BJ (cell line): ENCODE measurements at places on chromosomes 12 and 14.

- DNase-seq: no peak
These were observed 17.5 kb upstream of the BEGAIN start for GRCh38 chr14:100604709-100605108.

GRCh38 chr14:34119107-34119858 lies 168.4 kb upstream of the EGLN3 start:
- no peak for DNase-seq

GRCh38 chr14:35398071-35398584 lies 6.4 kb downstream of the NFKBIA start:
- DNase-seq: no peak

GRCh38 chr12:7242176-7243101 lies 53.0 kb downstream of the PEX5 start:
- no peak for DNase-seq

GRCh38 chr12:59010941-59011340 lies 90.6 kb upstream of the LRIG3 start:
- DNase-seq: no peak

GRCh38 chr12:66964629-66965028 lies 285.8 kb upstream of the GRIP1 start:
- no peak for DNase-seq

DNA sequence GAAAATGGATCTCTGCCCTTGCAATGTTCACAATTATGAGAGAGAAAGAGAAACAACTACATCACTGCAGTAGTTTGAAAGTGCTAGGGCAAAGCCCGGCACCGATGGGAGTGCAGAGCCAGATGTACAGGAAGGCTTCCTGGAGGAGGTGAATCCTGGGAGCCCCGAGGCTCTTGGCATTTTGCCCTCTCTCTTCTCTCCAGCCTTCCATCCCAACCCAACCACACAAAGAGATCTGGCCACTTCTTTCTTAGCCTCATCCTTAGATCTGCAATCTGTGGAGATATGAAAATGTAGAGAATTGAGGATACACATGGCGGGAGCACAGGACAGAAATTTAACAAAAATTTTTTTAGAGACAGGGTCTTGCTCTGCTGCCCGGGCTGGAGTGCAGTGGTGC lies 3.3 kb upstream of the PAPLN start:
- no peak for DNase-seq

GRCh38 chr12:41917181-41917580 lies 227.5 kb downstream of the GXYLT1 start:
- no peak for DNase-seq

DNA sequence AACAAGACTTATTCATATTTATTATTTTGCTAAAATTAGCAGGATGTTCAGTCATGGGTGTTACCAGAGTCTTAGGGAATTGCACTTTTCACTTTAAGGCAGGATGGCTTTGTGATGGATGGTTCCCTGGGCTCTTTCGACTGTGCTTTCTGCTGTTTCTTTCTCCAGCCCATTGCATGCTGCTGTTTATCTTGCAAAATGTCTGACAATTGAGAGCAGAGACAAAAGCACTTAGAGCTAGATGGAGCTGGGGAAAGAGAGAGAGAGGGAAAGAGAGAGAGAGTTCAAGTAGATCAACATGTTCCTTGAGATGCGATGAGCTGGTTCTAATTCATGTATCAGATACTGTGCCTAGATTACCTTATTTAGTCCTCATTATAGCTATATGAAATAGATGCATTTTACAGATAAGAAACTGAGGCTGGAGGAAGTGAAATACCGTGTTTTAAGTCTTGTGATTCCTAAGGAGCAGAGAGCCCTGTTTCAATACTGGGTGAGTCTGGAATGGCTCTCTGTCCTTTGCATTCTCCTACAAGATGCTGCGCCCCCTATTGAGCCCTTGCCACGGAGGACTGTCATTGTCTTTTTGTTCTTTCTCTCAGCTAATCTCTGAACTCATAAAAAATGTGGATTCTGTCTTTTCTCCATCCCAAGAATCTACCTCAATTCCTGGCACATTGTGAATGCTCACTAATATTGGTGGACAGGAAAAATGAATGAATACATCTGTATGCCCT lies 227.9 kb downstream of the ALG10B start:
- no peak for DNase-seq

DNA sequence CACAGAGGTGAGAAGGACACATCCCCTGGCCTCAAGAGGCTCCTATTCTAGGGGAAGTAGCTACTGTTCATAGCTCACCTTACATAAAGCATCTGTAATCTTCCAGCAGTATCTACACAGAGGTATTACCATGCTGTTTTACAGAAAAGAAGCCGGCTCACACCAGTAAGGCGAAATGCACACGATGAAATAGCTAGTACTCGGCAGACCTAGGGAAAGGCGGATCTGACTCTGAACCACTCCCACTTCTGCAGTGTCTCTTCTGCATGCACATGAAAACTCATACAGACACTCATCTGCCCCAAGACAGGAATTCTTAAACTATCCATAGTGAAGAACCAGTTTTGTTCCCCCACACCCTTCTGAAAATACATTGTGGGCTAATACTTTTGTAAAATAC lies 73.6 kb downstream of the IQSEC3 start:
- no peak for DNase-seq

- no peak for DNase-seq
These were observed 161.3 kb upstream of the CAND1 start for GRCh38 chr12:67107751-67108269.

GRCh38 chr14:41498959-41499358 lies 107.7 kb upstream of the LRFN5 start:
- no peak for DNase-seq

DNA sequence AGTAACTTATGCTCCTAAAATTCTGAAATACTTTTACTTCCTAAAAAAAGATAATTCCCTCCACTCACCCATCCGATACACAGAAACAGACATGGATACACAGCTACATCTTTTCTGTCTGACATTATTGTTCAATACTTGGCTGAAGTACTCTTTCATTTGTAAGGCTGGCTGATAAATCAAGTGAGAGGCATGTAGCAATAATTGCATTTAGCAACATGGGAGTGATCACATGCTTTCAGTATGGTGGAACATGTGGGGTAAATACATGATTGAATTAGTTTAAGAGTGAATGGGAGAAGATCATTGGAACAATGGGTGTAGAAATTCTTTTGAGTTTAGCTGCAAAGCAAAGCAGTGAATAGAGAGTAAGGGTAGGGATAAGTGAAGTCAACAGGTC lies 25.6 kb downstream of the PTPRQ start:
- no peak for DNase-seq

DNA sequence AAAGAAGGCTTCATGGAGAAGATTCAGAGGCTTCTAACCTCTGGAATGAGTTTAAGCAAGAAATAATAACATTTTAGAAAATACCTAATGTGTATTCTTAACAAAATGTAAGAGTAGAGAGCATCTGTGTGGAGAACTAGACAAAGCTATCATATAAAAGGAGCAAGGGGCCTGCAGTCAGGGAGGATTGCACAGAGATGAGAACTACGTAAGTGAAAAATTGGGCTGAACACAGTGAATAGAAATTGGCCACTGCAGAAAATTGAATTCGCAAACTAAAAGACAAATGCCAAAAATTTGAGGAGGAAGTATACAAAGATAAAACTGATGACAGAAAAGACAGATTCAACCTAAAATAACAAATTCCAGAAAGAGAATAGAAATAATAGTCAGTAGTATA lies 92.8 kb downstream of the TGFB3 start:
- DNase-seq: no peak

DNA sequence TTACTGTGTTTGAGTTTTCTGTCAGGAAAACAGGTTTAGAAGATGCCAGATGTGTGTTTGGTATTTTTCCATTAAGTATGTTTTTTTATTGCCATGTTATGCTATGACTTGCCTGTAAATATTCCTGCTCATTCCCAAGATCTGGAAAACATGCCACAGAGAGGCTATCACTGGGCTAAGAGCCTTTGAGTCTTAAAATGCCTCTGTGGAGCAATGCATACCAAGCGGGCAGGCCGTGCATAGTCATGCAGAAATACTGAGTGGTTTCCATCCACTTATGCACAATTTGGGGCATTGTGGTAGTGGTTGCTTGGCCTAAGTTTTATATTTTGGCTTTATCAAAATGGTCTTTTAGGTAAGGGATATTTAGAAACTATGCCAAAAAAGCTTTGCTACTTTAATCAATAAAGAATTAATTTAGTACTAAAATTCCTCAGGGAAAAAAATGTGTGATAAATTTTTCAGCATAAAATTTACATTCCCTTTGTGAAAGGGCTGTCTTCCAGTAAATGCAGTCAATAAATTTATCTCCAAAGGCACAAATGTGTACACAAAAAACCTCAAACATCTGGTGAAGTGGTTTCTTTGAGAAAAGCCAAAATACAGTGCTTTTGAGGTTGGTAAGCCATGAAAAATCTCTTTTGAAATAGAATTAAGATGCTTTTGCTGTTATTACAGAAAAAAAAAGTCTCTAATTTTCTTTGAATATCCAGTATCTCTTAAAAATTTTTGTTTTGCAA lies 341.3 kb upstream of the FBXO33 start:
- DNase-seq: no peak

DNA sequence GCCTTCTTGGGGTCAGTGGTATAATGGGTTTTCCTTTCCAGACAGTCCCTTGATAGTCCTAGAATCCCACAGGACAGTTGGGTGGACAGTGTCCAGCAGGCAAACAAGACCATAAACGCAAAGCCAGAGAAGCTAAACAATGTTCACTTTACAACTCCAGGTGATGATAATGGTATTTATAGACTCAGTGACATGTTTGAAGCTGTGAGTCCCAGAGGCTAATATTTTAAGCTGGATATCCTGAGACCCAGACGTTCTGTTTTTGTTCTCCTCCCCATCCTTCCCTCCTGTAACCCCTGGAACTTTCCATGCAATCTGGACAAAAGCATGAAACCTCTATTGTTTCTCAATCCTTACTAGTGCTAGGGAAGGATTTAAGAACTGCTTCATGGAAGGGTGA lies 121.0 kb downstream of the ZFP36L1 start:
- no peak for DNase-seq

- DNase-seq: no peak
These were observed 57.0 kb upstream of the CNTN1 start for GRCh38 chr12:40635141-40635731.

GRCh38 chr12:33488036-33488435 lies 48.4 kb upstream of the SYT10 start:
- no peak for DNase-seq

DNA sequence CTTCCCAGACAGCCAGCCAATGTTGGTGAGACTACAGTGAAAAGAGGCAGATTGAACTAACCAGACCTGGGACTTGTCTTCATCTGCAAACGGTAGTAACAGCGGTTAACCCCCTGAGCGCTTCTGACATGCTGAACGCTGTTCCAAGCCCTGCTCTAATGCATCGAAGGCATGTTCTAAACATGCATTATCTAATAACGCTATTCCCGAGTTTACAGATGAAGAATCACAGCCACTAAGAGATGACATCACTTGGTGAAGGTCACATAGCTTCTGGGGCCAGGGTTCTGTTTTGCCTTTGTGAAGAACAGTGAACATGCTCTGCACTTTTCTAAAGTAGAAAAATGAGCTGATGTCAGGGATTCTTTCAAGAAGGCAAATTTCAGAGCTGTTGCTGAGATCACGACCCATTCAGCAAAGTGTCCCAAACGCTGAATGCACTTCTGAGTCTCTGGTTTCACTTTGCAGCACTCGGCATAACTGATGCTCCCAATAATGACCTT lies 56.0 kb downstream of the FOS start:
- DNase-seq: no peak

- DNase-seq: no peak
These were observed 33.5 kb downstream of the KIF26A start for GRCh38 chr14:104171895-104172294.

- DNase-seq: no peak
These were observed 360.4 kb upstream of the GARIN6 start for GRCh38 chr12:99287136-99287535.

DNA sequence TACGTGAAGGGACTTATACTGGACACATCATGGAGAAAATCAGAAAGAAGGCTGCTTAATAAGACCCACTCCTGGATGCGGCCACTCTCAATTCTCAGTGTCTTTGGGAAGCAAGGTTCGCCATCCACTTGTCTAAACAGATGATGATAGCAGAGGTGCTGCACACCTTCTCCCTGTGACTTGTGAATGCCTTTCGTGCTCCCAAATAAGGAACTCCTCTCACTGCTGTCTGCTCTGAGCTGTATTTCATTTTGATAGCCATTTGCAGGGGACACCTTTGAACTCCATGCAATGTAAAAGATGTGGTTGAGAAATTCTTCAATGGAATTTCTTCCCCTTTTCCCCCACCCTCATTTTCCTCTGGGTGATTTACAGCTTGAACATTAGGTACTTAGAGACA lies 11.6 kb downstream of the RMST start:
- no peak for DNase-seq

GRCh38 chr12:29035112-29035511 lies 114.0 kb upstream of the FAR2 start:
- no peak for DNase-seq

DNA sequence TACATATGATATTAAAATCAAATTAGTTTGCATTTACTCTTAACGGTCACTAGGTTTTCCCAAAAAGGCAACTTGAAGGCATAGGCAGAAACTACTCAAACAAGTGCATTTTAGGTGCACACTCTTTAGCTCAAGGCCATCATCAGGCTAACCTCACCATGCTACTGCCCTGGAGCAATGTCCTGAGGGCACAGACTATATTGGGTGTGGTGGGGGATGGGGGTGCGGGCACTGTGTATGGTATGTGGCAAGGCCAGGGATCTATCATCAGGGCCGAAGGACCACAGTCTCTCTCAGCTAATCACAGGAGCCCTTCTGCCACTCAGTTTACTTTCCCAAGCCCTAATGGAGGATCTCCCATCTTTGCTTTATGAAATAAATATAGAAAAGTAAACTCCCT lies 51.9 kb downstream of the SH2B3 start:
- DNase-seq: no peak

DNA sequence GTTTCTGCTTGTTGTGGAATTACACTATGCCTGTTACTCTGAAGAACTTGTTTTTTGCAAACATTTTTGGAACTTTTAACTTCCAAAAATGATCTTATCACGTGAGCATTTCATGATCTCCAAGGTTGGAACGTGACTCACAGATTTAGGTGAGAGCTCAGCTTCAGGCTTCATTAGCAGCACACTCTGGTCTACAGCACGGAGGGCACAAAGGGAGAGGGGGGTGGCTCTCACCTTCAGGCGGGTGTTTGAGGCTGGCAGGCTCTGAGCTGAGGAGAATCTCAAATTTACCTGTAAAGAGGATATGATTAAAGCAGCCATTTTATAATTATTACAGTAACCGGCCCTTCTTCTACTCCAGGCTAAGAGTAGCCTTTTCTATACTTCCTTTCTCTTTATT lies 45.3 kb upstream of the PZP start:
- DNase-seq: no peak

GRCh38 chr14:103499709-103500108 lies 22.9 kb downstream of the CKB start:
- DNase-seq: no peak
